Stimulated activated naive CD4-positive, alpha-beta T cell (primary cell): ENCODE measurements at places on chromosomes 4 and X.

DNA sequence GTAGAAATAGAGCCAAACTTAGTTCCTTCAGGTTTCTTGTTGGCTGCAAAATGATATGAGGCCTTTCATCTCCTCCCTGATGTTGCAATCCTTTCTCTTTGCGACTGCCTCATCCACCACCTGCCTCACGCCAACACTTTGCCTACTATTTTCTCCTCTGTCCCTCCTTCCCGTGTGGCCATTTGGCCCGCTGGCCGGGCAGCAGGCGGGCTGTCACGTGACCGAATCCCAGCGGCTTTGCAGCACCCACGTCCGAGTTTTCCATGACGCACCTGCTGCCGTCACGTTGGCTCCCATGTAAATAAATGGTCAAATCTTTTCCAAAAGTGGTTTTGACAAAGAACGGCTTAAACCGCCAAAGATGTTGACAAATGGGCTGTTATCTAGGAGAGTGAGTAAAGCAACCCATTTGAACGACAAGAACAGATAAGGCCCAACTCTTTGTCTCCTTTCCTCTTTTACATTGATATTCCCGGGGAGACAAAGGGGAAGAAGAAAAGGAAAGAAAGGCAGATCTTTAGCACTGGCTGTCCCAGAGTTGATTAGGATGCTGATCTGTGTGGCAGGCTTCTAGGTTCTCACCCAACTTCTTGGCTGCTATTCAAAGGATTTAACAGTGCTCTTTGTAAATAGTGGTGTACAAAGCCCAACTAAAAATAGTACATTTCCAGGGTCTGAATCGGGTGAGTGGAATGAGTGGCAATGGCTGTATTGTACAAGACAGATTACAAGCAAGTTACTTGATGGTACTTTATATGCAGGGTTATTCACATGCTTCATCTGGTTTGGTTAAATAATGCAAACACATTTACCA is 174.2 kb upstream of the JADE1 start:
- no peak for DNase-seq

- DNase-seq = no peak
Measured at GRCh38 chr4:148782284-148782683, 340.1 kb upstream of the NR3C2 start.

DNA sequence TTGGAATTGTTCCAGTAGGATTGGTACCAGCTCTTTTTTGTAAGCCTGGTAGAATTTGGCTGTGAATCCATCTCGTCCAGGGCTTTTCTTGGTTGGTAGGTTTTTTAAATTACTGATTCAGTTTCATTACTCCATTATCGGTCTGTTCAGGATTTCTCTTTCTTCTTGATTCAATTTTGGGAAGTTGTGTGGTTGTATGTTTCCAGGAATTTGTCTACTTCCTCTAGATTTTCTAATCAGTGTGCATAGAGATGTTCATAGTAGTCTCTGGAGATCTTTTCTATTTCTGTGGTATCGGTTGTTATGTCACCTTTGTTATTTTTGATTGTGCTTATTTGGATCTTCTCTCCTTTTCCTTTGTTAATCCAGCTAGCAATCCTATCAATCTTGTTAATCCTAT is 248.7 kb downstream of the ARHGAP10 start:
- no peak for DNase-seq

GRCh38 chr4:87532907-87533306 is 3.7 kb upstream of the SPARCL1 start:
- no peak for DNase-seq

DNA sequence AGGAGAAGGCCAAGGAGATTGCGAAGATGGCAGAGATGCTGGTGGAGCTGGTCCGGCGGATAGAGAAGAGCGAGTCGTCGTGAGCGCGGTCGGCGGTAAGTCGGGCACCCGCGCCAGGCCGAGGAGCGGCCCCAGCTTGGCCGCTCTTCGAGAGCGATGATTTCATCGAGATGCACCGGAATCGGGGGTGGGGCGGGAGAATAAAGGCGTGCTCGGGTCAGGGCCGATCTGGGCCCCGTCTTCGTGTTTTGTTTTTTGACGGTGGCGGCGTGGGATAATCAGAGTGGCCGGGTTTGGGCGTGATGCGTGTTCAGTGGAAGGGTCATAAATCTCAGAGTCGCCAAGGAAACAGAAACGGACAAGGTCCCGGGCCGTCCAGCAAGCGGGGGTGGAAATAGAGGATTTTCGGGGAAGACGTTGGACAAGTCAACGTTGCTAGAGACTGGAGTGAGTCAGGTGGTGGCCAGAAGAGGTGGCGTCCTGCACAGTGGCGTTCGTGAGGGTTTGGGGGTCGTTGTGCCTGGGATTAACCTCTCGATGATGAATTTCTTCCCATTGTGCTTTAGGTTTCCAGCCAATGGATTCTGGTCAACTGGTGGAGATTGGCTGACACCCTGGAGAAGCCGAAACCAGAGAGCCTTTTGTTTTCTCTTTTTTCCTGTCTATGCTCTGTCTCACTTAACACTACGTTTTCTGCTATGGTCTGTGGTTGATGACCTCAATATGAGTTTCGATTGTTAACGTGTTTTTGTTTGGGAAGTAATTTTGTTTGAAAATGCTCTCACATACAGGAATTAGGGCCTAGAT is 882 bp downstream of the MRFAP1 start:
- peak; percentile 51 for DNase-seq

DNA sequence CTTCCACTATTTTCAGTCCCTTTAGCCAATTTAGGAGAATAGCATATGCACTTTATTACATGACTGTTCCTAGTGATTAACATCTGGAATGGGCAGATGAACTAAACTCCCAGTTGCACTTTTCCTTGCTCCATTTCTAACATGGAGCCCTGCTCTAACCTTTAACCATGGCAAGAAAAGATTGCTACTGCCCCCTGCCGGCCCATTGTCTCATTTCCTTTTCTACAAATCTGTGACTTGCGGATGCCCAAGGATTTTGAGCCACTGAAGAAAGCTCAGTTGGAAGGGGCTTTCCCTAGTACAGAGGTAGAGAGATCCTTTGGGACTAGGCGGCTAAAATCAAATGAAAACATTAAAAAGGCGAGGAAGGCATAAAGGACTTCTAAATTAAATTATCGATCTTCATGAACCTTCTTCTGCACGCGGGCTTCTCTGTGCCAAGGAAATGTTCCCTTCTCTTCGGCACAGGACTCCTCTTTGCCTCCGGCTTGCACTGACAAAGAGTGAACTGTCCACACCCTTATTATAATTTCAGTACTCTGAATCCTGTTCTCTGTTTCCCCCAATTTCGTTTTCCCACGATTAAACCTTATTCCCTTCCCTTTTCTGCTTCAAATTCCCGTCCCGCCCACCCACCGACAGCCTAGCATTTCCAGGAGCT is 577 bp upstream of the GLRA2 start:
- DNase-seq = peak; percentile 10

- DNase-seq = no peak
Measured at GRCh38 chr4:57090079-57090478, 20.1 kb downstream of the IGFBP7 start.

GRCh38 chr4:81634766-81635549 is 163.3 kb upstream of the RASGEF1B start:
- no peak for DNase-seq

DNA sequence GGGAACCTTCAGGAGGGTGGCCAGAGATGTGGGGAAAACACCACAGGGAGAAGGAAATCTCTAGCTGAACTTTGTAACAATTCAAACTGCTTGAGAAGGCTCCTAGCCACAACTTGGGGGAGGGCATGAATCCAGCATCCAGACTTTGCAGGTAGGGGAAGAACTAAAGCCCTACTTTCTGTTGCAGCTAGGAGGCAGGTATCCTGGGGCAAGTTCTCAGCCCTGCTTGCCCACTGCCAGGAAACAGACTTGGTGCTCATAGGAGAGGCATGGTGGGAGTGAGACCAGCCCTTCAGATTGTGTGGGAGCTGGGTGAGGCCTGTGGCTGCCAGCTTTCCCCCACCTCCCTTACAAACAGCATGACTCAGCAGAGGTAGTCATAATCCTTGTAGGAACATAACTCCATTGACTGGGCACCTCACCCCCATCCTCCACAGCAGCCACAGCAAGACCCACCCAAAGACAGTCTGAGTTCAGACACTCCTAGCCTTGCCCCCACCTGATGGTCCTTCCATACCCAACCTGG is 209.5 kb upstream of the CPEB2 start:
- no peak for DNase-seq

DNA sequence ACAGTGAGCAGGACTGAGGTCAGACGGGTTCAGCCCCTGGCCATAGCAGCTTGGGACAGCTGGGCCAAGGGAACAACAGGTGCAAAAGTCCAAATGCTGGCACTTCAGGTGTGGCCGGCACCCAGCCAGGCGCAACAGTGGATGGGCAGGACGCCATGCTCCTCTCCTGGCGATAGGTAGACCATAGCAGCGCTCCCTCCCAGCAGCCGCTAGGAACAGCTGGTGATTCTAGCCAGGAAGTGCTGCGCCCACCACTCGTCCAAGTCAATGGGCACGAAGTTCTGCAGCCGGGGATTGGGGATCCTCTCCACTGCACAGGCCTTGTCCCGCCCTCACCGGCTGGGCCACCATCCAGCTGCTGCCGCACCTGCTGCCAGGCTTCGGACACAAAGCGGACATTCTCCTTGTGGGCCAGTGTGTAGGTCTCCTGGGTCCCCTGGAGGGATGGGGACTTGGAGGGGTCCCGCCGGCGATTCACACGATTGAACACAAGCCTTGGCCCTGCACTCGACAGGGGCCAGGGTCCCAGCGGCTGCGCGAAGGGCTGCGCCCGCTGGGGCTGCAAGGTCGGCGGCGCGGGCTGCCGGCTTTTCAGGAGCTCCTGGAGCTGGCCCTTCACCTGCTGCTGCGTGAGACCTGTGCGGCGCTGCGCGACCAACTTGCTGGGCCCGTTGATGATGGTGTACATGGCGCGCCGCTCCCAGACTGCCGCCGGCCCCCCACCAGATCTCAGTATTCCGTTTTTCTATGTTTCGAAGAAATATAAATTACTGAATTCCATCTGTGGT is 227.5 kb upstream of the STK26 start:
- DNase-seq = no peak

DNA sequence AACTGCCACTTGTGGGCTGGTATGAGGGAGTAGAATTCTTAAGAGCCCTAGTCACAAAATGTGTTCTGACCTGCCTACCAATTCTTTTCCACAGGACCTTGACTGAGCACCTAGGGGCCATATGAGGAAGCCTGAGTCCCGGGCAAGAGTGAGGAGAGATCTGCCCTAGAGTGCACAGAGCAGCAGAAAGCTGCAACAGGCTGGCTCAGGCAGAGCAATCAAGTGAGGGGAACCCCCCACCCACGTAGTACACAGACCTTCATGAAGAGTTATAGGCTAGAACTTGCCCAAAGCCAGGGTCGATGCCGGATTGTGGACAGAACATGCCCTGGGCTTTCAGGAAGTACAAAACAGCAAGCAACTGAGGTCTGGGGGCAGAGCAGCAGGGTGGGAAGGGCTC is 117.0 kb downstream of the SPOCK3 start:
- no peak for DNase-seq

- no peak for DNase-seq
Measured at GRCh38 chr4:80913381-80913780, 117.1 kb upstream of the BMP3 start.

- DNase-seq = no peak
Measured at GRCh38 chr4:44725166-44725565, 1.2 kb downstream of the GNPDA2 start.

DNA sequence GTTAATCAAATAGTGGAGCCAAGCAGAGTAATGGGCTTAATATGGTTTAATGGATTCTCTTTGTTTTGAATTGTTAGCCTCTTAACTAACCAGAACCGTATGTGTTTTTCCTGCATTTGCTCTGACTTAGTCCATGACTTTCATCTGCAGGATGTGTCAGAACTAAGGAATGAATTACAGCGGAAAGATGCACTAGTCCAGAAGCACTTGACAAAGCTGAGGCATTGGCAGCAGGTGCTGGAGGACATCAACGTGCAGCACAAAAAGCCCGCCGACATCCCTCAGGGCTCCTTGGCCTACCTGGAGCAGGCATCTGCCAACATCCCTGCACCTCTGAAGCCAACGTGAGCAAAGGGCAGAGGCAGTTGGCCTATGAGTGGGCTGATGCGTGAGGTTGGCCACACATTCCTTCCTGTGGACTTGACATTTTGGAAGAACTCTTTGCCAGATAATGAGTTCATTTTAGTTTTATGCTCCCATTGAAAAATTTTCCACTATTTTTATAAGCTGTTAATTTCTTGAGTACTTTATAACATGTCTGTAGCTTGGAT is 9.1 kb downstream of the MED28 start:
- no peak for DNase-seq

DNA sequence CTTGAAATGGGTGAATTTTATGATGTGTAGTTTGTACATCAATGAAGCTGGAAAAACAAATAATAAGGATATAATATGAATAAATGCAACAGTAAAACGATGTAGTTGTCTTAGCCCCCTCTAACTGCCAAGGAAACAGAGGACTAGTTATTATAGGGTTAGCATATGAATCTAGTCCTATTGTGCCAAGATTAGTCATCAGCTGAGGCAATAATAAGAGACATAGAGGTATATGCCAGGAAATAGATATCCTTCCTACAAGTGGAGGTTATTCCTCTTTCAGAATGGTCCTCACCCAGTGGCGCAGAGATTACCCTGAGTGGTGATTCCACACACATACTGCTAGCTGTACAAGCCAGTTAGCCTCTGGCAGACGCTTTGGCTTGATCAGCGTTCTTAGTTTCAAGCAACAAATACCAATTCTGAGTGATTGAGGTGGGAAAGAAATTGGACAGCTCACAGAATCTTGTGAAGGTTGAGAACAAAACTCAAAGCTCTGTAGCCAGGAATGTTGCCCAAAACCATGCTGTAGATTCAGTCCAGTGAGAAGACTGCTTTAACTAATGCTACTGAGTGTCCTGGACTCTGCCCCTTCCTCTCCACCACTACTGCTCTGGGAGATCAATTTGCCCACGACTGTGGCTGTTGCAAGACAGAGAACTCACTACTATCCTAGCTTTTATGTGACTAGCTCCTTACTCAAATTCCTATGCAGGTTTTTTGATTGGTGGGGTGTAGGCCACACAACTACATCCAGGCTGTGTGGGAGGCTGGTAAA is 27.0 kb upstream of the ZNF280C start:
- no peak for DNase-seq

DNA sequence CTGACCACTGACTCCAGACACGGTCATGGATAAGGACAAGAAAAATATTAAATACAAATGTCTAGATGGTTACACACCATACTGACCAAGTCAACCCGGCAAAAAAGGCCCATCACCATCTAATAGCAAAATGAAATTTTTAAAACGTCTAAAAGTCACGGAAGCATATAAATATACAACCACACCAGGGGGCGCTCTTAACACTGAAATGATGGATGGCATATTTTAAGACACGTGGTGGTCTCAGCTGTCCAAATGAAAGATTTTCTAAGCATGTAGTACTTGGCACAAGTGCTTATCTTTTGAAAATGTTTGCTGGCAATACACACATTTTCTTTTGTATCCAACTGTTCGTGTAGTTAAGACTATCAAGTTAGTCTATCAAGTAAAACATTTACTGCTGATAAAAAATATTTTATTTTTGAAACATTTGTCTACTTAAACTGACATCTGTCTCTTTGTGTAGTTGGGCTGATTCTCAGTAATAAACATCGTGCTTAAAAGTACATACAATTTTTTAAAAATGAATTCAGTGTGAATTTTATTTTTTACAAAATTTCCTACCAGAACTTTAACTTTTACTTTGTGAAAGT is 64.6 kb downstream of the COX7B2 start:
- DNase-seq = no peak

GRCh38 chr4:118259111-118259510 is 93.7 kb downstream of the PRSS12 start:
- DNase-seq = no peak

GRCh38 chr4:125082729-125083417 is 231.9 kb upstream of the FAT4 start:
- DNase-seq = no peak
